Epithelial cell of alveolus of lung (primary cell): ENCODE measurements at places on chromosomes 16 and 17. TPM values are rescaled to one million over a fixed set of nuclear protein-coding genes. Genes with fewer than 3 reads are reported as not detected.

NGFR gene
- 0.16 and 0.26 TPM in 2 replicates for total RNA-seq

TBC1D3G gene
- not detected in 2 replicates for total RNA-seq

CACNG5 gene
- total RNA-seq = not detected in 2 replicates

ZNF764 gene
- total RNA-seq = 7.1 and 17.6 TPM in 2 replicates

CES3 gene
- total RNA-seq = 0.24 TPM in 1 of 2 replicates, not detected in the other

COTL1 gene
- 130 and 368 TPM in 2 replicates for total RNA-seq

APOBR gene
- not detected in 2 replicates for total RNA-seq
